ENCODE measurements at places on chromosomes 2 and 18.

GRCh38 chr2:18268400-18268799 lies 292.1 kb downstream of the RDH14 start:
- DNase-seq = no peak

- no peak for DNase-seq
These were observed 57.5 kb upstream of the ST8SIA5 start for GRCh38 chr18:46814399-46814798.

DNA sequence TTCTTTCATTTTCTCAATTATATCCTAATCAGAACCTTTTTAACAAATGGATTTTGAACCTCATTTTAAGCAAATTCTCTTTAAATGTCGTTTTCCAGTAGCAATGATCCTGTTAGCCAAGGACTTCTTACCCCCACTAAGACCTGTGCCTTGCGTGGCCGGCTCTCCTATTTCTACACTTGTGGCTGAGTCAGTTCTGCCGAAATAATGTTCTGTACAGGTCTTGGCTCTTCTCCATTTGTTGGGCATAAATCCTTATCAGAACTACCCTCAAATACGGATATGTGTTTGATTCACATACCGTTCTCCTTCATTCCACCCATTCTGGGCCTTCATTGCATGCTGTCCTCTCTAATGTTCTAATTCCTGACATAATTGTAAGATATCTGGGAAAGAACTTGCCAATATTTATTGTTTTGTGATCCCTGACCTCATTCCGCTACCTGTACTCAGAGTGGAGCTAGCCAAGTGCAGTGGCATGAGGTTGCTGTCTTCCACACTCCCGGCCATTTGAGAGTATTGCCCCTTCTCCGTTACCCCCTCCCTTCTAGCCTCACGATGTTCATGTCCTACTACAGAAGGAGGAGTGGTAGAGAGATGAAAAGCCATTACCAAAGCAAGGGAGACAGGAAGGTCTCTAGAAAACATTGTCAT lies 78.7 kb downstream of the MYOM1 start:
- DNase-seq = no peak

GRCh38 chr18:11121443-11121849 lies 27.9 kb downstream of the PIEZO2 start:
- no peak for DNase-seq

DNA sequence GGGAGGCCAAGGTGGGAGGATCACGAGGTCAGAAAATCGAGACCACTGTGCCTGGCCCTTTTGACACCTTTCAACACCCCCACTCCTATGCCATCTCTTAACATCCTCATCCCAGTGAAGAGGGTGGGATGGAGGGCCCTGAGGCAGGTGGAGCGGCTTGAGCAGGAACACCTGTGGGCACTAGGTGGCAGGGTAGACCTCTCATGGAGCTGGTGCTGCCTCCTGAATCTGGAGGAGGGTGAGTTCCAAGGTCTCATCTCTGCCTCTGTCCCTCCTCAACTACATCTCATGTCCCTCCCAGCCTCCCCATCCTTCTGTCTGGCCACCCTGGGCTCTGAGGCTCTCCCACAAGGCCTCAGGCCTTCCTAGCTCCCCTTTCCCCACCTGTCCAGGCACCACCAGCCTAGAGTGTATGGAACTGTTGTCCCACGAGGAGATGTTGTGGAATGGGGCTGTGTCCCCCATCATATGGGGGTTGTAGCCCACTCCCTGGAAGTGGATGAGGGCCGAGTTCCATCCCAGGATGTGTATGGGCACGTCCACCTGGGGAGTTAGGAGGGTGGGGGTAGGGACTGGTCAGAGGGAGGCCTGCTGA lies 17.0 kb upstream of the CRYBA2 start:
- peak; percentile 13 for DNase-seq

GRCh38 chr2:172435606-172435911 lies 8.2 kb downstream of the ITGA6 start:
- DNase-seq = no peak

- no peak for DNase-seq
These were observed 54.7 kb downstream of the KCTD18 start for GRCh38 chr2:200454927-200455801.

GRCh38 chr2:194104687-194105086 lies 1552.3 kb upstream of the SLC39A10 start:
- DNase-seq = peak; percentile 2

DNA sequence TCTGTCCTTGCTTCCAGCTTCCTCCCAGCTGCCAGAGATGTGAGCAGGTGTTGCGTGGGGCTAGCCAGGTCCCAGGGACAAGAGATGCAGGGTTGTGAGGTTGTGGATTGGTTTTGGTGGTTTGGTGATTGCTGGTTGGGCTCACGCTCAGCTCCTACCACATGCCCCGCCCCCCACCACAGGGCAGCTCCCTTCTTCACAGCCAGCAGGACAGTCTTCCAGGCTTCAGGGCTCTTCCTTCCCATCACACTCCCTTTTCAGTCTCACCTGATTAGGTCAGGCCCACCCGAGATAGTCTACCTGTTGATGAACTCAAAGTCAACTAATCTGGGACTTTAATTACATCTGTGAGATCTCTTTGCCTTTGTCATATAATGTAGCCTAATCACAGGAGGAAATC lies 52.0 kb upstream of the GLI2 start:
- DNase-seq = no peak

DNA sequence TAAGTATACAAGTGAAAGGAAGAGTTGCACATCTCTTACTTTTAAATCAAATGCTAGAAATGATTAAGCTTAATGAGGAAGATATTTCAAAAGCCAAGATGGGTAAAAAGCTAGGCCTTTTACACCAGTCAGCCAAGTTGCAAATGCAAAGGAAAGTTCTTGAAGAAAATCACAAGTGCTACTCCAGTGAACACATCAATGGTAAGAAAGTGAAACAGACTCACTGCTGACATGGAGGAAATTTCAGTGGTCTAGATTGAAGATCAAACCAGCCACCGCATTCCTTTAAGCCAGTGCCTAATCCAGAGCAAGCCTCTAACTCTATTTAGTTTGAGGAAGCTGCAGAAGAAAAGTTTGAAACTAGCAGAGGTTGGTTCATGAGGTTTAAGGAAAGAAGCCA lies 79.1 kb downstream of the RBBP8 start:
- DNase-seq = no peak

GRCh38 chr2:141055531-141055930 lies 1075.3 kb downstream of the LRP1B start:
- no peak for DNase-seq

GRCh38 chr18:3839581-3839981 lies 389.6 kb downstream of the TGIF1 start:
- no peak for DNase-seq

DNA sequence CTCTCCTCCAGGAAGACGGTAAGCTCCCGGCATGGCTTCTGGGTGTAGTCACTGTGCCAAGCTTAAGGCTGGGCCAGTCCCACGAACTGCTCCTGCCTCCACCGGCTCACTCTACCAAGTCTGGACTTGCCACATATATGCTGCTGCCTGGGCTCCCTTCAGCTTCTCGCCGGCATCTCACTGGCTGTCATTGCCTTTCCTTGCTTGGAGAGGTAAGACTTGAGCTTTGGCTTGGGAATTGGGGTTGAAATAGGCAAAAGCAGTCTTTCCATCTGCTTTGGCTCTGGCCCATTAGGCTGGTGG lies 481.0 kb downstream of the TGIF1 start:
- DNase-seq = no peak

GRCh38 chr18:6741232-6741663 lies 11.7 kb downstream of the ARHGAP28 start:
- no peak for DNase-seq

DNA sequence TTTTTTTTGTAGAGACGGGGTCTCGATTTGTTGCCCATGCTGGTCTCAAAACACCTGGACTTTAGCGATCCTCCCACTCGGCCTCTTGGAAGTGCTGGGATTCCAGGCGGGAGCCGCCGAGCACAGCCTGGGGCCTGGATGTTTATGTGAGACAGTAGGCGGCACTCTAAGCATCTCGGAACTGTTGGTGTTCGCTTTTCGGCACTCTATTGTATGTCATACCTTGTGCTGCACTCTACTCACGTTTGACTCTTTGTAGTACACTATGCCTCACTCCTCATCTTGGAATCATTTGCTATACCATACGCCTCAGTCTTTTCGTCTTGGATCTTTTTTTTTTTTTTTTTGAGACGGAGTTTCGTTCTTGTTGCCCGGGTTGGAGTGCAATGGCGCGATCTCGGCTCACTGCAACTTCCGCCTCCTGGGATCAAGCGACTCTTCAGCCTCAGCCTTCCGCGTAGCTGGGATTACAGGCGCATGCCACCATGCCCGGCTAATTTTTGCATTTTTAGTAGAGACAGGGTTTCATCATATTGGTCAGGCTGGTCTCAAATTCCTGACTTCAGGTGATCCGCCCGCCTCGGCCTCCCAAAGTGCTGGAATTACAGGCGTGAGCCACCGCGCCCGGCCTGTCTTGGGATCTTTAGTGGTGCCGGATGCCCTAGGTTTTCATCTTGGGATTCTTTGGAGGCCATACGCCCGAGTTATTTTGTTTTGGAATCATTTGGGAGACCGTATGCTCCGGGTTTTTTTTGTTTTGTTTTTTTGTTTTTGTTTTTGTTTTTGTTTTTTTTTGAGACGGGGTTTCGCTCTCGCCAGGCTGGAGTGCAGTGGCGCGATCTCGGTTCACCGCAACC lies 24.2 kb upstream of the ZDBF2 start:
- DNase-seq = no peak

- no peak for DNase-seq
These were observed 64.2 kb downstream of the NPAS2 start for GRCh38 chr2:100884145-100884621.

DNA sequence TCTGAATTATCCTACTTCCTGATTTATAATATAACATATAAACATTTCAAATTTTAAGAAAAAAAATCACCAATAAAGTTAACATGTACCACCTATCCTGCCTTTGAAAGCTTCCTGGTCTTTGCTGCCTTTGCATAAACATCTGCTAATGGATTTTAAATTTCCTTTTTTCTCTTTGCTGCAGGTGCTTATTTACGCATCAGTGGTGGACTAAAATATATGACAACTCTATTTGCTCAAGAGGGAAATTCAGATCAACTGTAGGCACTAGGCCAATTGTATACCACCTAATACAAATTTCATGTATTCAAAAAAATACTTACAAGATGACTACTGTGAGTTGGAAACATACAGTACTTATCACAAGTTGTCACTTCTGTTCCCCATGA lies 57.2 kb downstream of the RAD51AP2 start:
- no peak for DNase-seq

DNA sequence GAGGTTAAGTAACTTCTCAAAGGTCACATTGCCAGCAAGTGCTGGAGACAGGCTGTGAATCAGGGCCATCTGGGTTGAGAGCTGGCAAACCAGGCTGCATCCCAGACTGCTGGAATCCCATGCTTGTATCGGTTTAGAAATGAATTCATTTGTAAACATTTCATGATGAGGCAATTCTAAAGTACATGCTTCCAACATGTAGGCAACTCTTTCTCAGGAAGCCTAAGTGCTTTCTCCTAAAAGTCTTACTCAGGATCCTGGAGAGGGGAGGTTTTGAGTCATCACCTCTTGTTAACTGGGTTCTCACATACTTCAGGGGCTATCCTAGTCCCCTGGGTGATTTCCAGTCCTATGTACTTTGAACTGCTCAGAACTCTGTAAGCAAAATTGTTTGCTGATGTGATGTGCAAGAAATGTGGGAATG lies 416.5 kb downstream of the MEIS1 start:
- no peak for DNase-seq

Data from CD4-positive, alpha-beta T cell treated with Interleukin-4 for 4 hours (primary cell).